ENCODE measurements at places on chromosomes 12 and 14. TPM values are rescaled to one million over a fixed set of nuclear protein-coding genes. Genes with fewer than 3 reads are reported as not detected.

Gene CPNE8
- 7.2 TPM for total RNA-seq

Gene EPYC
- total RNA-seq, result not detected

Gene JAG2
- 4.3 TPM for total RNA-seq

Gene KRT79
- 0.12 TPM for total RNA-seq

All from activated naive CD4-positive, alpha-beta T cell treated with anti-CD3 and anti-CD28 coated beads, Interleukin-2, amount 50 U/mL, for 72 hours (primary cell).